ENCODE measurements at places on chromosomes 7 and 10. TPM values are rescaled to one million over a fixed set of nuclear protein-coding genes. Genes with fewer than 3 reads are reported as not detected.

DNA sequence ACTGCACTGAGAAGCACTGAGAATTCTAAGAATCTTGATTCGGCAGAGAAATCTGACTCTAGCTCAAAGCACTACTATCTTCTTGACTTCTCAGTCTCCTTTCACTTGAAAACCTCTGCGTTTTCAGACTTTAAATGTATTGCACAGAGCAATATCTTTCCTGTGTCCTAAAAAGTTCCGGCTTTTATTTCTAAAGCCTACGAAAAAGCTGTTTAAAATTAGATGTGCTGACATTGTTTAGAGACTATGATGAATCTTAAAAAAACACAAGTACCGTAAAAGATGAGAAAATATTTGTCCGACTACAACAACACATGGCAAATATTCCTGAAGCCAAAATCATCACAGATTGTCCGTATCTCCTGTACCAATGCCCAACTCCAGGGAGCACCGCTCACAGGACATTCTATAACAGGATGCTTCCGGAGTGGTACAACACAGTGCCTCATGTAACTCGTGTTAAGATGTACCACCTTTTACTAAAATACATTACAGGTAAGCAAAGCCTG lies 136.9 kb downstream of the CUBN start:
- peak overlapping the region; percentile 11 for H3K4me3 ChIP-seq
- H3K36me3 ChIP-seq = no peaks in the 10 kb centered on the region
- peaks cover 16% of the 10 kb centered on the region for H3K4me1 ChIP-seq
- no peak for DNase-seq
- H3K27ac ChIP-seq = peak overlapping the region; percentile 40
- H3K27me3 ChIP-seq = no peaks in the 10 kb centered on the region

ASAH2 gene
- total RNA-seq = 1.1 TPM

IQUB gene
- 0.83 TPM for total RNA-seq

GRCh38 chr10:118107541-118107940 lies 60.8 kb upstream of the RAB11FIP2 start:
- no peaks in the 10 kb centered on the region for H3K4me1 ChIP-seq
- no peak for DNase-seq

- DNase-seq = no peak
- no peak overlapping the region for H3K27ac ChIP-seq
- no peak overlapping the region for H3K4me3 ChIP-seq
- H3K4me1 ChIP-seq = no peaks in the 10 kb centered on the region
- H3K36me3 ChIP-seq = no peaks in the 10 kb centered on the region
Observed at GRCh38 chr7:14071045-14071444, 81.6 kb upstream of the ETV1 start.
